ENCODE measurements at places on chromosomes 6 and 20.

- DNase-seq = peak; percentile 11
Measured at GRCh38 chr20:25053255-25054031, 4.5 kb downstream of the ACSS1 start.

GRCh38 chr6:170233286-170234205, 57.3 kb downstream of the DLL1 start:
- no peak for DNase-seq

GRCh38 chr6:91490671-91491301, 903.9 kb upstream of the MAP3K7 start:
- DNase-seq = no peak

- no peak for DNase-seq
Measured at GRCh38 chr6:135158397-135158796, 22.7 kb upstream of the MYB start.

GRCh38 chr6:91713911-91714310, 1127.0 kb upstream of the MAP3K7 start:
- DNase-seq = no peak

DNA sequence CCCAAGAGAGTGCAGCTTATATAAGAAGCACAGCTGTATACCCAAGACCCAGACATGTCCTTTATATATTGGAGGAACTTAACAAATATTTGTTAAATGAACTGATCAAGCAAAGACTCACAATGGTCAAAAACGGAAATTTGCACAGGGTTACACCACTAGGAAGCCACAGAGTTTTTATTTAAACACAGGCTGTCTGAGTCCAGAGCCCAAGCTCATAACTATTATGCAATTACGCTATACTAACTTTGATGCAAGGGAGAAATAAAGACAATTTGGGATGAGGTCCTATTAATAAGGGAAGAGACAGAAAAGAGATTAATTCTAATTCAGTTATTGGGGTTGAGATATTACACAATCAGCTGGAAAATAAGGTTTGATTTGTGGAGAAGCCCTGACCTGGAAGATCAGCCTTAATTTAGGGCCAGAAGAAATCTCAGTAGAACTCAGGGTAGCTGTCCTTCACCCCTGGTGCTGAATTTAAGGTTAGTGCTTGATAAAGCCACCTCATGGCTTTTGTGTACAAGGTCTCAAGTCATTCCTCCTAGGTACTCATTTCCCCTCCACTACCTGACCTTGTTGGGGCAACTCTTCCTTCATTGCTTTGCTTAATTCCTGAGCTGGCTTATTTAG, 10.5 kb upstream of the ZNF334 start:
- DNase-seq = no peak
